ENCODE measurements at places on chromosomes 3 and 15.

- DNase-seq: no peak
Observed at GRCh38 chr3:192864941-192865340, 52.7 kb downstream of the MB21D2 start.

DNA sequence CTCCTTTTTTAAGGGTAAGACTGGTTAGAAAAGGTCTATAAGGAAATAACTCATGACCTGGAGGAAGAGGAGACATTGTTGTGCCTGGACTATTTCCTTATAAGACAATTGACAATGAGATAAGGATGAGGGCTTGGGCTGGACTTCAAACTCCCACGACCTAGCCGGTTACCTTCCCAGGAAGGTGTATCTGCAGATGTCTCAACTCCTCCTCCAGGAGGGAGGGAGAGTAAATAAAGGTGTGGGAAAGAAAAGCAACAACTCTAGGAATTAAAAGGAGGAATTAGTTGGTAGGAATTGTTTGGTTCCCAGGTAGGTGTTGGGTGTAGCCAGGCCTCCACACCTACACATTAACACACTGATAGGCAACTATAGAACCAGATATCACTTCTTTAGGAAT is 97.8 kb upstream of the TBL1XR1 start:
- no peak for DNase-seq

- no peak for DNase-seq
Observed at GRCh38 chr3:63947594-63947993, 35.4 kb upstream of the SCAANT1 start.

DNA sequence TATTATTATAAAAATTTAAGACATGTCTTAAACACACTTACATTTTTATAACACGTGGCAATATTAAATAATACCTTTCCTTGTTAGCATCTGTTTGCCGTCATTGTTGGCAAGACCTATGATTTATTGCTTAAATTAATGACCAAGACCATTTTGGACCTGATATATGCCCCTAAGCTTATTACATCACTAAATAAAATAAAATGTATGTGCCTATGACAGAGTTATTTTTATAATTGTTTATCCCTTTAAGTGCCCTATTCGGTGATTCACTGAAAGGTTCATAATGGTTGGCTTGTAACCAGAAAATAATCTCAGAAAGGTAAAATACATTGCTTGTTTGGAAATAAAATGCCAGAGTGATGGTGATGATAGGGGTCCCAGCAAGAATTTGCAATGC is 17.5 kb downstream of the CDIN1 start:
- no peak for DNase-seq

- DNase-seq: no peak
Observed at GRCh38 chr3:174441588-174442301, 417.4 kb upstream of the NAALADL2 start.

- DNase-seq: no peak
Observed at GRCh38 chr3:22265403-22265802, 514.4 kb upstream of the ZNF385D start.

- DNase-seq: no peak
Observed at GRCh38 chr3:1400571-1400970, 307.7 kb downstream of the CNTN6 start.

DNA sequence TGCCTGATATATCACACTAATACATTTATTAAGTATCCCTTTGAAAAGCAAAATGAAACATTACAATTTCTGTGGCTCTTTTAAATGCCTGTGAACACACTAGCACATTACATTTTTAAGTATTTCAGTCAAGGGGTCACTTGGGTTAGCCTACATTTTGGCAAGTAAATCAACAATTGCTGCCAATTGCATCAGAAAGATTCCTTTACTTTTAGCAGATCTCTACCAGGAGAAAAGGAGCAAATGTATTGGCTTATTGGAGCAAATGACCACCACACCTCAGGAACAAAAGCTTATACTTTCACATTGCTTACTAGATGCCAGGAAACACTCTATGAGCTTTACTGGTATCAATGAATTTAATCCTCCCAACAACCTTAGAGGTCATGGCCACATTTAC is 947.1 kb downstream of the FHIT start:
- DNase-seq: no peak

DNA sequence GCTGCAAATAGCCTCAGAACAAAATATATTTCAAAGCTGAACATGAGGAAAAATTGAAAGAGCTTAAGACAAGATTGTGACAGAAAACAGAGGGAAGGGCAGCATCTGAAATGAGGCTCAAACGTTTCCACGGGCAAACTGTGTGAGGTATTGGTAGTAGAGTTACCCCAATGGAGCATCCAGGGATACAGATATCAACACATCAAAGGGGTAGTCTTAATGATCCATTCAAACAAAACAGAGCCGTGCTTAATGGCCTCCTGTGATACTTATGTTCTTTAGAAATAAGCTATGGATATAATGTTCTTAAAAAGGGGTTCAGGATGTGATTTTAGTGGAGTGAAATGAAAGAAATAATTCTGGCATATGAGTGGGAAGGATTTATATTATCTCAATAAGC is 430.3 kb upstream of the PDZRN3 start:
- DNase-seq: no peak

GRCh38 chr15:39582286-39582976 is 1.6 kb downstream of the THBS1 start:
- DNase-seq: no peak

GRCh38 chr15:69991551-69991980 is 106.2 kb downstream of the TLE3 start:
- no peak for DNase-seq

Measured in stimulated activated CD4-positive, alpha-beta T cell treated with anti-CD3 and anti-CD28 coated beads, TNF-alpha, amount 100 ng/mL, for 1 hour (primary cell).